ENCODE measurements at places on chromosomes 1 and 21.
A peak's percentile ranks its signal among the peaks of the same experiment; 100 is the strongest.

DNA sequence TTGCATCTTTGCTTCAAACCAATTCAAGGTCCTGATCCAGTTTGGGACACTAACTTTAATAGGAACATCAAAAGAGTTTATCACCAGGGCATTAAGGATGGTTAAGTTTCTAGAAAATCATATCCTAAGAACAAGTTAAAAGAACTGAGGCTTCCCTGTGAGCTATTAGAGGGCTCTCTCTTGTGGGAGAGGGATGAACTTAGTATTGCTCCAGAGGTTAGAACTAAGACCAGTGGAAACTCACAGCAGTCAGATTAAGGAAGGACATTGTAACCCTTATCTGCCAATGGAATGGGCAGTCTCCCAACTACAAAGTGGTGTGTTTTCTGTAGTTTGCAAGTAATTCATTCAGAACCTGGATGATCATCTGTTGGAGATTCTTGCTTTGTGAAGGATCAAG, 36.8 kb downstream of the UBE2U start:
- no peak for DNase-seq

- no peak for DNase-seq
Measured at GRCh38 chr1:25131794-25132193, 100.5 kb downstream of the SYF2 start.

DNA sequence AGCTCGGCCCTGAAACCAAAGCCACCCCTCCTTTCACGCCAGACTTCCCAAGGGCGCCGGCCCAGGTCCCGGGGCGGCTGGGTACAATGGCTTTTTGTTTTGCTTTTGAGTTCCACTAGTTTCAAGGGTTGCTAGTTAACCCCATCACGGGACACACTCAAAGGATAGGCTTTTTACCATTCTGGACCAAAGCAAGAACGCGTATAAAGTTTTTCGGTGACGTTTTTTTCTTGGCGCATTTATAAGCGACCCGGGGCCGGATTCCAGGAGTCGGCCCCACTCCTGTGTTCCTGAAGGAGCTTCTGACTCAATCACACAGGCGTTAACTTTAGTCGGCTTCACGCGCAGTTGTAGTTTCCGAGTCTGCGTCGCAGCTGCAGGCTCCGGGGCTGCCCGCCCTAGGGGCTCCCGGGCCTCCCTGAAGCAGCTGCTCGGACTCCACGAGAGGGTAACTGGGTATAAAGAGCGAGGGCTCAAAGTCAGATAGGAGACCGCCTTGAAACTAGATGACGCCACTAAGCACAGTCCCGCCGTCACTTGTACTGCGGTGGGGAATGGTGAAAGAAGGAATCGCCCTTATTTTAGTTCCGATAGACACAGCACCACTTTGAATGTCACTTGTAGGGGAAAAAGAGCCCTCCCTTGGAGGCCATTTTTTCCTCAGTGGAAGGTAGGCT, 707 bp upstream of the KLHL21 start:
- DNase-seq, result peak; percentile 44

DNA sequence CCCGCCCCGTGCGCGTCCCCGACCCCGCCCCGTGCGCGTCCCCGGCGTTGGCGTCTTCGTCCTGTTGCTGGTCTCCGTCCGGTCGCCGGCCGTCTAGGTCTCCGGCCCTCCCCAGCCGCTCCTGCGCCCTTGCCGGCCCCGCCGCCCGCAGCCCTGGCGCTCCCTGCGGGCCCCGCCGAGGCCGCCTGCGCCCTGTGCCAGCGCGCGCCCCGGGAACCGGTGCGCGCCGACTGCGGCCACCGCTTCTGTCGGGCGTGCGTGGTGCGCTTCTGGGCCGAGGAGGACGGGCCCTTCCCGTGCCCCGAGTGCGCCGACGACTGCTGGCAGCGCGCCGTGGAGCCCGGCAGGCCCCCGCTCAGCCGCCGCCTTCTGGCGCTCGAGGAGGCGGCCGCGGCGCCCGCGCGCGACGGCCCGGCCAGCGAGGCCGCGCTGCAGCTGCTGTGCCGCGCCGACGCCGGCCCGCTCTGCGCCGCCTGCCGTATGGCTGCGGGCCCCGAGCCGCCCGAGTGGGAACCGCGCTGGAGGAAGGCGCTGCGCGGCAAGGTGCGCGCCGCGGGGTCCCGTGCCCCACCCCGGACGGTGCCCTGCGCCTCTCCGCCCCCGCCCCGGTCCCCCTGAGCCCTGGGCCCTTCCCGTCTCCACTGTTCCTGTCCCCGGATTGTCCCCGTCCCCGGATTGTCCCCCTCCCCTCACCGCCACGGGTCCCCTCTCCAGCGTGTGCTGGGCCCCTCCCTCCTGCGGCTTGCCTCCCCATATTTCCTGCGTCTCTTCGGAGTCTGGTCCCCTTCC, at the start of gene RNF187:
RNF187 (plus strand) TSS at position 47 of the 789 bp plus-strand sequence.
- peak; percentile 85 for DNase-seq

DNA sequence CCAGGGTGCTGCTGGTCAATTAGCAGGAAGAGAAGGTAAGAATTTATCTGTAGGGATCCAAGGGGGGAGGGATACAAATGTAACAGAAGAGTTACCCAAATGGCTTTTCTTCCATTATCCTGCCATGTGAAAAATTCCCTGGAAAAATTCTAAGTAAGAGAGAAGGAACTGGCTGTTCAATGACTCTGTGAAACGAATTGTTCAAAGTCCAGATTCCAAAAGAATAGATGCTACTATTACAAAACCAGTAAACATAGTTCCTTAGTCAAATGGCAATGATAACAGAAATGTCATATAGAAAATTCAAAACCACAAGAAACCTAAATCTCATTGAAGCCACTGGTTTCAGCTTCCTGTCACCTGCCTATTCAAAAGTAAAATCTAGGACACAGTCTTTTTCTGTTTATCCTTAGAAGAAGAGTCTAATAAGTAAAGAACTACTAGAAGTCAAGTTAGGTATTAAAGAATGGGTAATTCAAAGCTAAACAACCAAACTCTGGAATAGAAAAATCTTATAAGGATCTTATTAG, 102.6 kb downstream of the ZNF644 start:
- DNase-seq, result no peak

- DNase-seq, result no peak
Measured at GRCh38 chr1:79259390-79260336, 253.1 kb upstream of the ADGRL4 start.

- DNase-seq, result no peak
Measured at GRCh38 chr1:100861379-100861778, 33.3 kb downstream of the EXTL2 start.

- DNase-seq, result no peak
Measured at GRCh38 chr21:45942755-45943629, 38.6 kb upstream of the COL6A1 start.

DNA sequence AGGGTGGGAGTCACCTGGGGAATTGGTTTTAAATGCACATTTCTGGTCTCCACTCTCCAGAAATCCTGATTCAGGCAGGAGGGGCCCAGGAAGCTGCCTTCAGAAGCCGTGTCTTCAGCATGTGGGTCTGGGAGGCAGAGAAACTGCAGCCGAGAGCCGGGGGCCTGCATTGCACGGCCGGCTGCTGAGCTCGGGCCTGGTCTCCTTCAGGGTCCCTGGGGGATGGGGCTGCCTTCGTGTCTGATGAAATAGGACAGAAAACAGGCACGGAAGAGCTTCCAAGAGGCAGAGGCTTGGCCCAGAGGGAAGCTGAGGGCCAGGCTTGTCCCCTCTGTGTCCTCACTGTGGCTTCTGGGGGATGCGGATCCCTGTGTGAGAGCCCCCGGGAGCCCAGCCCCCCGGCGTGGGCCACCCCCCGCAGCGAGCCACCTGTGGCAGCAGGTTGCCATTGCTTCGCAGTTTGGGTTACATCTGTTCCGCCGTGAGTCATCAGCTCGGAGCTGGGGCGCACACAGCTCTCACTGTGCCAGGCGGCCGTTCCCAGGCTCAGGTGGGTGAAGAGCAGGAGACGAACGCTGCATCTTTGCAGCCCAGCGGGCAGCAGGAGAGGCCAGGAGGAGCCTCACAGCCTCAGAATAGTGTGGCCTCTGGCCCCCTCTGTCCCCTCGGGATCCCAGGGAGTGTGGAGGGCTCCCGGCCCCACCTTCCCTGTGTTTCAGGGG, 72.4 kb downstream of the AJAP1 start:
- DNase-seq, result no peak

- DNase-seq, result no peak
Measured at GRCh38 chr1:115879977-115880376, 39.1 kb upstream of the NHLH2 start.

DNA sequence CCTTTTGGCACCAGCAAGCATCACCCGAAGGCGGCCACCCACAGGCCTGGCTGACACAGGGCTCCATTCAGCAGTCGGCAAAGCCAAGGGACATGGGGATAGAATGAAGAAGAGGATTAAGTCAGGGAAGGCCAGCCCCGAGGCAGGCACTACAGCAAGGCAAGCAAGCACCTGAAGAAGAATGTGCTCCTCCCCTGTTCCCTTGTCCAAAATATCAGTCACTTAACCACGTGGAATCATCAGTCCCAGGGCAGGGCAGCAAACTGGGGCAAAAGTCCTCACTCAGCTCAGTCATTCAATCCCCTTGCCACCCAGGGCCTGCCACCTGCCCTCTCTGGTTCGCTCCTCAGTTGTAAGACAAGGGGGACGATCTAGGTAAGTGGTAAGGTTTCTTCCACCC, 9.3 kb downstream of the KANK4 start:
- no peak for DNase-seq

GRCh38 chr21:35075546-35075945, 26.4 kb upstream of the RUNX1 start:
- no peak for DNase-seq

DNA sequence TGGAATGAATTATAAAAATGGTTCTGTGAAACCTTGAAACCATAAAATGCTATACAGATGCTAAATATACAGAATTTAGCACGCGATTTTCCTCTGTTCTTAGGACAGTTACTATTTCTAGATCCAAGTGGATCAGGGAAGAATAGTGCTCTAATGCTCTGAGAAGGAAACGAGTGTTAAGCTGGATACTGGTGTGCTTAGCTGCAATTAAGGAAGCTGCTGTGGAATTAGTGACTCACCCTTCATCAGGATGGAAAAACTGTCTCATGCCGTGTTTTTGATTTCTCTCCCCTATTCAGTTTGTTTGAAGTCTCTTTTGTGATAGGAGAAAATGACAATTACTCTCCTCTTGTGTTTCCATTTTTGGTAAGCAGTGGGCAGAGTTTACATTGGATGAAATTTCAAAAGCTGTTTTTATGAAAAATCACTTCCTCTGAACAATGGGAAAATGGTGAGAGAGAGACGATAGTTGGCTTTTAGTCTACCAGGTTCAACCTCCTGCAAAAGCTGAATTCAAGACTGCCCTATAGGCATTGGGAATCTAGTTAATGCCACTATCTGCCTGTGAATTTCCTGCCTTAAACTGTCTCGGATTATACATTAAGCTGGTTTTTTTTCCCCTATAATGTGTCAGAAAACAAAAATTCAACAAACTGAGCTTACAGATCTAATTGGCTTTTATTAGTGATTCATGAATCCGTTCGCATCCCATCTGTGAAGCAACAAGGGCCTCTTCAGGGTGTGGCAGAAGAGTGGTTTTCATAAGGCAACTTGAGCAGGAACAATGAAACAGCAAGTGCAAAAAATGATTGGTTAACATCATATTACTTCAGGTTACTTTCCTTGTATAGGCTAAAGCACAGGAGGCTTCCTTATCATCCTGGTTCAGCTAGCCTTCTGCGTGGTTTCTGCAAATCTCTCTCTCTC, 179.8 kb downstream of the ST6GALNAC3 start:
- no peak for DNase-seq

DNA sequence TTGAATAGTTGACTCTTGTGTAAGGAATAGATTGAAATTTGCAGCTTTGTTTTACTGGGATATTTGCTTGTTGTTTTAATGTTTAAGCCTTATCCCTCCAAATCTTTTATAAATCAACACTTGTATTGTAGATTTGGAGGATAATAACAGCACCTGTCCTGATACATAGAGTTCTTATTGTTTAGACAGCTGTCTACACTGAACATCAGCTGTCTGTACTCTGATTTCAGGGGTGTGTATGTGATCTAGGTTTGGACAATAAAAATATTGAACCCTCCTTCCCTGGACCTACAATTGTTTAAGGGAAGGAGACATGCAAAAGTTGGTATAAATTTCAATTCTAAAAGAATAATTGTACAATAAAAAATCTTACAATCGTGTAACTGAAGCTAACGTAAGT, 48.3 kb upstream of the DPH5 start:
- no peak for DNase-seq

DNA sequence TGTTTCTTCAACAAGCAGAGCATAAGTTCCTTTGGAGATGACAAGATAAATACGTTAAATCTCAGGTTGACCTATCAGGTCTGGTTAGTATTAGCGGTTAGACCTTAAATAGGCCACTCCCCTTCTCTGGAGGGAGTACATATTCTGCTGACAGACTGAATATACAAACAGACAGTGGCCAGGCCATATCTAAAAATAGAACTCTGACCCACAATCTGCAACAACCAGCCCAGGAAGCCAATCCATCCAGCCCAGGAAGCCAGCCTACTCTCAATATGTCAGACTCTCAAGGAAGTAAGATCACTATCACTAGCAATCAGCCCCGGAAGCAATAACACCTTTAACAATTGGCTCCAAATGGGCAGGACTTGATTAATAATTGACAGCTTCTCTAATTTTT, 6.7 kb downstream of the IL20 start:
- DNase-seq, result no peak

- no peak for DNase-seq
Measured at GRCh38 chr21:16367079-16367478, 637.3 kb downstream of the USP25 start.

DNA sequence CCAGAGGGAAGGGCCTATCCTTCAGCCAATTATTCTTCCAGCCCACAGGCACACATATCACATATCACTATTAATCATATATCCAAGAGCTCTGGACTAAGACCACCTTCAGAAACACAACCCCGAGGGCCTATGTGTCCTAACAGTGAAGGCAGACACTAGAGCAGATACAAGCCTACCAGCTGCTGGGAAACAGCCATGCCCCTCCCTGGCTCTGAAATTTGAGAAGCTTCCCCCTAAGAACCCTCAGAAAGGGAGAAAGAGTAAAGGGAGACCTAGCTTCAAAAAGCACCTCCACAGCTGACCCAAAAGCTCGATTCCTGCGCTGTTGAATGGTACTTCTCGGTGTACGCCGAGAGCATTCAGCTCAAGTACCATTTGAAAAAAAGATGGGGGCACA, 17.4 kb downstream of the CNN3 start:
- DNase-seq, result no peak

- no peak for DNase-seq
Measured at GRCh38 chr1:109718495-109718894, 6.4 kb downstream of the GSTM5 start.

DNA sequence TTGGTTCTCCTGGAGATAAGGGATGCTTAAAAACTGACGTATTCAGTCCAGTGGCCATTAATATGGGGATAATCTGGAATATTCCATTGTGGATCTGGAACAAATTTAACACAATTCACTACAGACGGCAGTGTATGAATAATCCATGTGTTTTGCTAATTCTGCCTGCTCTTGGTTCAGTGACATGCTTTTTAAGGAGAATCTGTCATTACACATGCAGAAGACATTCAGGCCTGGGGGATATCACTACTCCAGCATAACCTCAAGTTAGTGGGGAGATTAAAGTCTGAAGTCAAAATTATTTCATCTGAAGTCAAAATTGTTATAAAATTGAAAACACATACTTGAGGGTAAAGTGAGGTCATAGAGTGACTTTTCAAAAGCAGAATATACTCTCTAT, 789.3 kb downstream of the USP25 start:
- no peak for DNase-seq

- peak; percentile 47 for DNase-seq
Measured at GRCh38 chr1:26529655-26530409, at the start of gene RPS6KA1. RPS6KA1 (plus strand) TSS chr1:26529761; CDS start chr1:26529921, 160 bp downstream.

- no peak for DNase-seq
Measured at GRCh38 chr21:37061926-37062592, 10.8 kb downstream of the PIGP start.

Data from activated gamma-delta T cell treated with Interleukin-2 at 50 U/mL for 16 hours (primary cell).